ENCODE measurements at places on chromosomes 5 and 9.

DNA sequence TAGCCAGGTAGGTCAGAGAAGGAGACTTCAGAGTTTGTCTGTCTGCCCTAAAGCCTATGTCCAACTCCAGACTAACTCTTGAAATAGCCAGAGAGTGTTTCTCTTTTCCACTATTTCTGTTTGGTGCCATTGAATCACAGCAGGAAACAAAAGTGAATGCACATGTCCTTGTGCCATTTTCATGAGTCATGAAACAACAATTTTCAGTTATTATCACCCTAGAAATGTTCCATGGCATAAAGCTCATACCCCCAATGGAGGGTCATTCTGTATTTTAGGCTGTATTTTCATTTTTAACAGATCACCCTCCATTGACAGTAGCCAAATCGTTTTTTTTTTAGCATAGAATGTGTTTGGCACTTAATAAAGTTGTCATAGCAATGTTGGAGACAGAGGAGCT is 124.7 kb downstream of the PAPPA start:
- no peak for DNase-seq

DNA sequence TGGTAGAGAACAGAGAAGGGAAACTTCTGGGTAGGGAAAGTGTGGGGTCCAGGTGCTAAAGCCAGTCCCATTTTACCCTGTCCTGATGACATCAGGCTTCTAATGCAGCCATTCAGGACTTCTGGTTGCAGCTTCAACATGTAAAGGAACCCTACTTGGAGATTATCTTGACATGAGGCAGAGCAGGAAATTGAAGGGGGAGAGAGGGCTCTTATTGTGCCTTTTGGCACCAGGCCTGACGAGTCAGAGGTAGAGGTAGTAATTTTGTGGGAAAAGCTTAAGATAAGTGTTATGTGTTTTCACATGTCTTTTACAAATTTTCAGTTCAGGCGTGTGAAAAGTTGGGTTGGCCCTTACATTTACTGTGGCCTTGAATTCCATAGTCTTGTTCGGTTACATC is 102.4 kb upstream of the APC start:
- DNase-seq, result no peak

DNA sequence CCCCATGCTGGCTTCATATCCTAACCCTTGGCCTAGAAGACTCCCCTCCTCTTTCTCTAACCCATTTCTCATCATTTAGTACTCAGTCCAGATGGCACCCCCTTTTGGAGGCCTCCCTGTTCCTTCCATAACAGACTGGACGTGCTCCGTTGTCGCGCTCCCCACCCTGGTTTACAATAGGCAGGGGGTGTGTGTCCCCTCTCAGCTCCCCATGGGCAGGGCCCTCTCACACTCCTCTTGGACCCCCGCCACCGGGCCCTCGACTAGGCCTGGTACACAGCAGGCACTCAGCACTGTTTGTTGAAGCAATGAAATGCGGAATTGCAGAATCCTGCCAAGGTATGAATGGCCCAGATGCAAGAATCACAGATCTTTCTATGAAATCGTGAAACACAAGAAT is 227.4 kb downstream of the FSTL4 start:
- peak; percentile 28 for DNase-seq

DNA sequence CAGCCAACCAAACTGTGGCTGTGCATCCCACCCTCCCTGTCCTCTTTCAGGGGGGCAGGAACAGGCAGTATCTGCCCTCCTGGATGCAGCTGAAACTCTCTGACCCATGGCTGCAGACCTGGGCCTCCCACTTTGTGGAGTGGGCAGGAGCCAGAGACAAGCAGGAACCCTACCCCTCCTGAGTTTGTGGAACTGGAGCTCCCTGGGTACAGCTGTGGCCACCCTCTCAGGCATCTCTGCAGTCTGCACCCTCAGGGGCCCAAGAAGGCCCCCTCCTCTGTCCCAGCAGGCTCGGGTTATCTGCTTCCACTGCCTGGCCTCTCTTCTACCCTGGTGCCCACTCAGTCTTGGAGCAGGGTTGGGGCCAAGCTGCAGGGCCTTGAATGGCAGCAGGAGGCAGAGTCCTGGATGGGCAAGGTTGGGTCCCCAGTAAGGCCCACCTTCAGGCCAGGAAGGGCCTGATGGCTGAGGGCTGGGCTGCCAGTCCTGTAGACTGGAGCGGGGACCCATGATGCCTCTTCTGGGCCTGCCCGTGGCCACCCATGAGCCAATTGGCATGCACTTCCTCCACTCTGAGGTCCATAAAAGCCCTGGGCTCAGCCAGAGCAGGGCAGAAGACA is 619.9 kb downstream of the KIF4B start:
- no peak for DNase-seq

- DNase-seq, result no peak
Measured at GRCh38 chr5:55538661-55539060, 3.9 kb upstream of the PLPP1 start.

DNA sequence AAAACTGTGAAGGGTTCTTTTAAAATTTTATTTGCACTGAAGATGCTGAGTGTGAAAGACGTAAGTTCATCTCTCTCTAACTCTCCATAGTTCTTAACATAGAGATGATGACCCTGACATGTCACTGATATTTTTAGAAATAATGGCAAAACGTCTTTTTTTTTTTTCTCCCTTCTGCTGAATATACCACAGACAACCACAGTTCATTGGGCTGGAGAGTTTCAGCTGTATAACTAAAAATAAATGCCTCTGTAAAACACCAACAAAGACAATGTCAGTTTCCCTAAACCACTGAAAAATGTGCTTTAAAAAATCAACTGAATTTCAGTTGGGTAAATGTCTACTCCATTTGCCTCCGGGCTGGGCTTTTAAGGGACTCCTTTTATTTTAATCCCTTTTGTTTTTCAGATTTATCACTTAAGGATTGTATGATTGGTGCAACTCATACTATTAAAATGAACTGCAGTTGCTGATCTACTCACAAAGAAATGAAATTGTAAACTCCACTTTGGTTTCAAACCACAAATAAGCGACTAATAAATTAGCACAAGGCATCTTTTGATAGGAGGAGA is 830.9 kb upstream of the WWC1 start:
- no peak for DNase-seq

All from activated CD8-positive, alpha-beta memory T cell treated with anti-CD3 and anti-CD28 coated beads, Interleukin-2, amount 50 U/mL, for 48 hours (primary cell).